ENCODE measurements at places on chromosomes 4 and X.

- no peak for DNase-seq
Measured at GRCh38 chrX:154472685-154473632, 6.1 kb downstream of the LAGE3 start.

DNA sequence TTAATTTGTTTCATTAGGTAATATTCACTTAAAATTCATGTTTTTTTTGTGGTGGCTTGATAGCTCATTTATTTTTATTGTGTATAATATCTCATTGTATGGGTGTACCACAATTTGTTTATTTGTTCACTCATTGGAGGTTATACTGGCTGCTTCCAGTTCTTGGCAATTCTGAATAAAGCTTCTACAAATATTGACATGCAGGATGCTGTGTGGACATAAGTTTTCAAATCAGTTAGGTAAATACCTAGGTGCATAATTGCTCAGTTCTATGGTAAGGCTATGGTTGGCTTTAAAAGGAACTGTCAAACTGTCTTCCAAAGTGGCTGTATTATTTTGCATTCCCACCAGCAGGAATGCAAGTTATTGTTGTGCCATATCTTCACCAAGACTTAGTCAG lies 504.5 kb upstream of the GALNTL6 start:
- no peak for DNase-seq

GRCh38 chr4:7522452-7523220 lies 87.9 kb upstream of the PSAPL1 start:
- DNase-seq: no peak

GRCh38 chr4:123755655-123756054 lies 359.1 kb downstream of the SPRY1 start:
- DNase-seq: no peak

- no peak for DNase-seq
Measured at GRCh38 chr4:101183221-101183620, 164.1 kb downstream of the PPP3CA start.

DNA sequence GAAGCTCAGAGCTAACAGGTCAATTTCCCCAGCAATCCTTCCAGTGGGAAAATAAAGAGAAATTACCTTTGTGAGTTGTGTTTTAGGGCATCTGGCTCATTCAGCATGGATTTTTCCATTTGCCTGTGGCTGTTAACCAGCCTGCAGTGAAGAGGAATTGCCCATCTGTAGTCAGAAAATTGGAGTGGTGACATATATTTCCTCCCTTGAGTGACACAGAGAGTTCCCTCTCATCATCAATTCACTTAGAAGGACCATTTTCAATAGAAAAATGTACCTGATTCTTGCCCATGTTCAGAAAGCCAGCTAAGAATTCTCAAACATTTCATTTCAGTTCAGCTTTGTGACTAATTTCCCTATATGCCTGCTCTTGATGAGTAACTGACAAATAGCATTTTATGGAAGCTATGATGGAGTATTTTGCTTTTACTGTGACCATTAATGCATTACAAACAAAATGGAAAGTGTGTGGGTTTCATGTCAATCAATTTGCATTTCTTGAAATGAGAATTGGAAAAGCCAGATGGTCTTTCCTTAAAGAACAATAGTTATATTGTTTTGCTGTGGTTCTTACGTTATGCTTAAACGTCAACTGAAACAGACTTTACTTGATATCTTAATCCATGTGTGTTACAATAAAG lies 155.8 kb downstream of the NWD2 start:
- DNase-seq: no peak

GRCh38 chr4:164384416-164384815 lies 369.5 kb upstream of the SMIM31 start:
- DNase-seq: no peak

GRCh38 chr4:78481180-78481579 lies 70.4 kb upstream of the ANXA3 start:
- DNase-seq: peak; percentile 56

- DNase-seq: no peak
Measured at GRCh38 chr4:92455951-92456350, 152.2 kb downstream of the GRID2 start.

- DNase-seq: no peak
Measured at GRCh38 chr4:145819853-145820181, 118.8 kb downstream of the ZNF827 start.

- no peak for DNase-seq
Measured at GRCh38 chrX:11151799-11152559, 40.8 kb downstream of the HCCS start.

DNA sequence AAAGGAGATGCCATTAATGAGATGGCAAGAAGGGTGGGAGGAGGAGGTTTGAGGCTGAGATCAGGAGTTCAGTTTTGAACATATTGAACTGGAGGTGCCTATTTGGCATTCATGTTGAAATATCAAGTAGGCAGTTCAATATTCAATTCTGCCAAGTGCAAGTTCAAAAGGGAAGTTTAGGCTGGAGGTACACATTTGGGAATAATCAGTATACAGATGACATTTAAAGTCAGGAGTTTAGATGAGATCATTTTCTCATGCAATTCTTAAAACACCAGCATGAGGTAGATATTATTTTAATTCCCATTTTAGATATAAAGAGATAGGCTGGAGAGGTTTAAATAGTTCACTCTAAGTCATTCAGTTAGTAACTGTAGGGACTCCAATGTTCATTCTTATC lies 26.1 kb downstream of the COQ2 start:
- peak; percentile 48 for DNase-seq

GRCh38 chr4:127249066-127249766 lies 383.5 kb upstream of the INTU start:
- DNase-seq: no peak

- DNase-seq: no peak
Measured at GRCh38 chrX:64580035-64580434, 184.8 kb upstream of the MTMR8 start.

DNA sequence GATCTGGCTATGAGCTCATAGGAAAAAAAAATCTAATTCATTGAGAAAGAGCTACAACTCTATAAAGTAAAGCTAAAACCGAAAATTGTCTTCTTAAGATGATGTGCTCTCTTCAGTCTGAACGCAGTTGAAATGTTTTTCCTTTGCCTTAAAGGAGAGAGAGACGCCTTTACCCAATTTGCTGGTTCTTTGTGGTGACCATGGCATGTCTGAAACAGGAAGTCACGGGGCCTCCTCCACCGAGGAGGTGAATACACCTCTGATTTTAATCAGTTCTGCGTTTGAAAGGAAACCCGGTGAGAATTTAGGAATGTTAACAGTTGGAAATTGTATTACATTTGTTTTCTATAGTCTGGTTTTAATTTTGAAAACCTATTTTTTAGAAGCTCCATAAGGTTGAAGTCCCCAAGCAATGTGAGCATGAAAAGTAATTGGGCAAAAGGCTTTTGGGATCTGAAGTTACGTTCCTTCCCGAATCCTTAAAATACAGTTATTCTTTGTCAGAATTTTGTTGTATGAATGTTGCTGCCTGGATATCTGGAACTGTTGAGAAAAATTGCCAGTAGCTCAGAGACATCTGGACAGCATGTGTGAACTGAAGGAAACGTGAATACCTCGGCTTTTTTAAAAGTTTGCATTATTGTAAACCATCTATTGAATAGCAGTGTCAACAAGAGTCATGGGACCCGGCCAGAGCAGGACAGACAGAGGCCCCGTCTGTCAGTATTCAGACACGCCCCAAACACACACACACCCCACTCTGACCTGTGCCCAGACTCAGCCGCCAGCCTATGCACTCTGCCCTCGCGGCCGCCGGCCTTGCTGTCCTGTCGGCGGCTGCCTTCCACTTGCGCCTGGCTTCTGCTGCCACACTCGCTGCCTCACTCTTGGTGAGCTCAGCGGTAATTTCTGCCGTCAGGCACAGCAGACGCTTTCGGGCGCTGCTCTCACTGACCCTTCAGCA lies 9.9 kb downstream of the PIGG start:
- no peak for DNase-seq

DNA sequence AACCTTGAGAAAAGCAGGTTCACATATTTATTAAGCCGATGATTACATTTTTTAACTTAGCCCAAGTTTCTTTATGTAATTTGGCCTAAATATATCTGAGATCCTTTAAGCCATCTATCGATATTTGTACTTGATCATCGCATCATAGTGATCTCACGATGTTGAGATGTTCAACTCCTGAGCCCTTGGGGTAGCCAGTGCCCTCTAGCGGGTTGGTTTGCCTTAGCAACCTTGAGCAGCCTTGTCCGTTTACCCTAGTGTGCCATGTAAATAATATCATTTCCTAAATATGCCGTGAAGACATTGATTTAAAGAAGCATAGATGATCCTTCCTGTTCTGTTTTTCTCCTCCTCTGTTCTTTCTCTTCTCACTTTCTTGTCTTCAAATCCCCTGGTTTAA lies 432.2 kb downstream of the RPA4 start:
- DNase-seq: no peak

DNA sequence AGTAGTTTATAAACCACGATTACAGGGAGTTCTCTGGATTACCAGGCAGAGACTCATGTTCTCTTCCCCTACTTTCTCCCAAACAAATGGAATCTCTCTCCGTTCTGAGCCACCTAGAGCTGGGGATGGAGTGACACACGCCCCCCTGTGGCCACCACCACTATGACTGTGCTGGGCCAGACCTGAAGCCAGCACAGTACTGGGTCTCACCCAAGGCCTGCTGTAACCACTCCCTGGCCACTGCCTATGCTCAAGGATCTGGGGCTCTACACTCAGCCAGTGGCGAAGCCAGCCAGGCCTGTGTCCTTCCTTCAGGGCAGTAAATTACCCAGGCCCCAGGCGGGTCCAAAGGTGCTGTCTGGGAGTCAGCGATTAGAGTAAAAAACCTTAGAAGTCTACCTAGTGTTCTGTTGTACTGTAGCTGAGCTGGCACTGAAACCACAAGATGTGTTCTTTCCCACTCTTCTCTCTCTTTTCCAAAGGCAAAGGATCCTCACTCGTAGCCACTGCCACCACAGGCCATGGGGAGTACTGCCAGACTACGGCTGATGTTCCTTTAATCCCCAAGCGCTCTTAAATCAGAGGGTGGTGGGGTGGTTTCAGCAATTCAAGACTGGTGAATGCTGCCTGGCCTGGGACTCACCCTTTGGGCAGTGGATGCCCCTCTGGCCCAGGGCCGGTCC lies 412.2 kb upstream of the ARX start:
- DNase-seq: no peak

DNA sequence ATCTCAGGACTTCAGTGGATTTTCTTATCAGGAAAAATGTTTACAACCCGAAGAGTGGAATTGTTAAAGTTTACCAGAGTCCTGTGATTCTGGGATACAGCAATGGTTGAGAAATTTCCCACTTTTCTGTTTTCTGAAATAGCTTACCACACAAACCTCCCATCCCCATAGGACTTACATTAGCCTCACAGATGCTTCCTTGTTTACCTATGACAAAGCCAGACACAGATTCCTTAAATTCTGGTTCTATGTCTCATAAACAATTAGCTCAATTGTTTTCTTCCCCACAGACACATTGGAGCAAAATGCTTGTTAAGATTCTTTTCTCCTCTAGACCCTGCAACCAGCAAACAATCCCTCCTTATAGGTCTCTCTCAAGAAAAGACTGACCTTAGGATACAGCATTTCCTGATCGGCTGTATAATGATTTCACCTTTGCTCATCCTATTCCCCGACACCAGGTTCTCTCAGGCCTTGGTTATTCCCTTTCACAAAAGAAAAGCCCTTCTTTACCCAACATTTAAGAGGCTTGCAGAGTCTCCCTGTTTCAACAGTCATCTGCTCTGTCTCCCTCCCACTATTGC lies 886.2 kb downstream of the ARAP2 start:
- no peak for DNase-seq

- no peak for DNase-seq
Measured at GRCh38 chr4:151983854-151984253, 223.0 kb upstream of the GATB start.

- DNase-seq: peak; percentile 46
Measured at GRCh38 chrX:38654302-38654701, 93.0 kb downstream of the TSPAN7 start.

- no peak for DNase-seq
Measured at GRCh38 chr4:168928346-168928745, 81.7 kb downstream of the CBR4 start.

- DNase-seq: peak; percentile 49
Measured at GRCh38 chr4:24557026-24558025, 27.0 kb downstream of the DHX15 start.

DNA sequence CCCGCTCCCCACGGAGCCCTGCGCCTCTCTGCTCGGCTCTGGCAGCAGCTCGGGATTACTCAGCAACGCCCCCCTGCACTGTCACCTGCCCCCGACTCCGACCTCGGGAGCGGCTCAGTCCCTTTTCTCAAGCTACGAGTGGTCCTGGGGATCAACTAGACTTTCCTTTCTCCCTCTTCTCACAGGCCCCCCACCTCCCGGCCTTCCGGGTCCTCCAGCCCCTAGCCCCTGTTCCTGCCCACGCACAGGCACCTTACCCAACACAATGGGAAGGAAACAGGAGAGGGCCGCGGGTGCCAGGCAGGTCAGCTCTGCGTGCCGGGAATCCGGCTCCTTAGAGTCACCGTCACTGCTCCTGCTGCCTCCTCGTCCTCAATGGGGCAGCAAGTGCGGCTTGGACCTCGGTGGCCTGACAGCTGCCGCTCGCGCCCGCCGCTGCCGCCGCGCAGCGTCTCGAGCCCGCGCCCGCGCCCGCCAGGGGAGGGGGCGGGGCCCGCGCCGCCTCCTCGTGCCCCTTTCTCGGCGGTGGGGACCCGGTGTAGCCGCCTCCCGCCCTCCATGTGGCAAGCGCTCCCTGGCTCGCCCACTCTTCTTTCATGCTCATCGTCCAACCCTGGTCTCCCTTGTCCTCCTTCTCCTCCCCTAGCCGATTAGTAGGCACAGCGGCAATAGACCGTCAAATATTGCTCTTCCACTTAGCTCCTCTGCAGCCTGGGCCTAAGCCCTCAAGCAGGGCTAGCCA lies at the start of gene RAB9B:
Gene RAB9B, minus strand, starts transcription at position 455 of the 742 bp plus-strand sequence. CDS start 6,473 bp downstream, outside the sequence.
- peak; percentile 19 for DNase-seq

DNA sequence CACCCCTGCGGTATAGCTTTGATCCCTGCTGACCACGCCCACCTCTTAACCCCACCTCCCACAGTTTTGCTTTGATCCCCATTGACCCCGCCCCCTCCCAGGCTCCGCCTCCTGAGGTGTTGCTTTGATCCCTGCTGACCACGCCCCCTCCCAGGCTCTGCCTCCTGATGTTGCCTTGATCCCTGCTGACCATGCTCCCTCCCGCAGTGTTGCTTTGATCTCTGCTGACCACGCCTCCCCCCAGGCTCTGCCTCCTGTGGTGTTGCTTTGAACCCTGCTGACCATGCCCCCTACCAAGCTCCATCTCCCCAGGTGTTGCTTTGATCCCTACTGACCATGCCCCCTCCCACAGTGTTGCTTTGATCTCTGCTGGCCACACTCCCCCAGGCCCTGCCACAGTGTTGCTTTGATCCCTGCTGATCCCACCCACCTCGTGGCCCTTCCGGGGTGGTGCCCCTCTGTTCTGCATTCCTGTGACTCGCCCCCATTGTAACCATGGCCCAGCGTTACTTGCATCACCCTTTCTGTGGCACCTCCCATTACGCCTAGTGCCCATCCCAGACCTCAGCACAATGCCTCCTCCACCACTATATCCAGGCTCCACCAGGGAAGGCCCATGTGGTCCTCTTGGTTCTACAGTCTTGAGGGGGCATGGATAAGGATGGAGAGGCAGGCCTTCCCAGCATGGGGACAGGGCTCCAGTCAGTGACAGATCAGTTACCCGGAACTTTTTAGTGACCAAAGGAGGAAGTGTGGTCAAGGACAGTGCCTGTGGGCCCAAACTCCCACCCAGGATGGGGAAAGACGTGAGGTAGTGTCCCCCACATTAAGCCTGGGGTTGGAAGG lies 70.8 kb downstream of the ADRA2C start:
- peak; percentile 43 for DNase-seq

- DNase-seq: no peak
Measured at GRCh38 chrX:33142331-33142730, 69.0 kb downstream of the DMD start.

- no peak for DNase-seq
Measured at GRCh38 chr4:148539387-148539786, 97.2 kb upstream of the NR3C2 start.

GRCh38 chr4:174037631-174038030 lies 245.8 kb downstream of the FBXO8 start:
- no peak for DNase-seq

All from suppressor macrophage treated with lipopolysaccharide for 1 hour (primary cell).